ENCODE measurements at places on chromosomes 16 and 17. TPM values are rescaled to one million over a fixed set of nuclear protein-coding genes. Genes with fewer than 3 reads are reported as not detected.

The ERN1 gene
- total RNA-seq: 19.6 TPM

The HOXB8 gene
- 2.5 TPM for total RNA-seq

The HS3ST3A1 gene
- 4.1 TPM for total RNA-seq

The RHBDL3 gene
- 2.0 TPM for total RNA-seq

The FBXW10B gene
- not detected for total RNA-seq

The OR1F1 gene
- not detected for total RNA-seq

The CD300LG gene
- total RNA-seq: 1.2 TPM

DNA sequence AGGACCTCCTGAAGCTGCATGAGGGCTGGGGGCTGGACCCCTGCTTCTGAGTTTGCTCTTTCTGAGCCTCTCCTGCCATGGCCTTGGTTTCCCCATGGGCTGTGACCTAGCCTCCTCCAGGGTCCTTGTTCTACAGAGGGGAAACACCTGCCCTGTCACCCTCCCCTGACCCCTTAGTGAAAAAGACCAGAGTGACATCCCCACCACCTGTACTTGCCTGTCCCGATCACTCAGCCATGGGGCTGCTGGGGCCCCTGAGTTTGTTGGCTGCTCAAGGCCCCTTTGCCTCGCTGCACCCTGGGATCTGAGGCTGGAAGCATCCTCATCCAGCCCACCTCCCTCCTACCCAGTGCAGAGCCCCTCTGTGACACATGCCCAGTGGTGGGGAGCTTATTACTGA is 800 bp downstream of the NOD2 start:
- no peaks in the 10 kb centered on the region for H3K36me3 ChIP-seq
- peaks cover 10% of the 10 kb centered on the region for H3K4me1 ChIP-seq
- DNase-seq: no peak
- no peak overlapping the region for H3K4me3 ChIP-seq
- no peaks in the 10 kb centered on the region for H3K27me3 ChIP-seq

- H3K27ac ChIP-seq: no peak overlapping the region
- H3K4me1 ChIP-seq: peaks cover 24% of the 10 kb centered on the region
- no peak for DNase-seq
- H3K36me3 ChIP-seq: no peaks in the 10 kb centered on the region
- no peaks in the 10 kb centered on the region for H3K27me3 ChIP-seq
Measured at GRCh38 chr17:74754832-74755231, 6.4 kb downstream of the NHERF1 start.

GRCh38 chr17:58276423-58276822 is 4.3 kb downstream of the MPO start:
- no peak for DNase-seq
- no peaks in the 10 kb centered on the region for H3K4me1 ChIP-seq
- no peak overlapping the region for H3K27ac ChIP-seq

DNA sequence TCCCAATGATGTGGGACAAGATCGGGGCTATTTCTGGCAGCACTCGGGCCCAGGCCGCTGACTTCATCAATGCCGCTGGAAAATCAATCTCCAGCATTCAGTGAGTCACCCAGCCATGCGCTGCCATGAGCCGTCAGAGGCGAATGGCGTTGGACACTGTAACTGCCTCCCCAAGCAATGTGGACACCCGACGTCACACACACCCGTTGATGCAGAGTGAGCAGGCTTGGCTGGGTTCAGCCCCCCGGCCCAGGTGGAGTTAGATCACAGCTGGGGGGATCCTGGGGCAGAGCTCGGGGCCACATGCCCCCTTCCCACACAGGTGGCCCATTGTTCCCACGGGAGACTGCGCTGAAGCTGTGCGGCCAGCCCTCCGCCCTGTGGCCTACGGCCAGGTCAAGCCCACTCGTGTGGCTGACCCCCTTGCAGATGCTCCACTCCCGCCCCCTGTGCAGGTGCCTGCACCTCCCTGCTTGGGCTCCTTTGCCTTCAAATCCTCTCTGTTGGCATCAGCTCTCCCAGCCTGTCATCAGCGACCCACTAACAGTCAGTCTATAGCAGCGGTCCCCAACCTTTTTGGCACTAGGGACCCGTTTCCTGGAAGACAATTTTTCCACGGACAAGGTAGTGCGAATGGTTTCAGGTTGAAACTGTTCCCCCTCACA is 89.9 kb downstream of the TBC1D16 start:
- no peaks in the 10 kb centered on the region for H3K36me3 ChIP-seq
- no peak overlapping the region for H3K27ac ChIP-seq
- peak; percentile 22 for DNase-seq
- H3K4me1 ChIP-seq: peaks cover 9% of the 10 kb centered on the region
- H3K27me3 ChIP-seq: no peaks in the 10 kb centered on the region

GRCh38 chr17:9272501-9273200 is 251.3 kb downstream of the NTN1 start:
- H3K4me3 ChIP-seq: peak overlapping the region; percentile 3
- no peak for DNase-seq
- no peak overlapping the region for H3K27ac ChIP-seq

DNA sequence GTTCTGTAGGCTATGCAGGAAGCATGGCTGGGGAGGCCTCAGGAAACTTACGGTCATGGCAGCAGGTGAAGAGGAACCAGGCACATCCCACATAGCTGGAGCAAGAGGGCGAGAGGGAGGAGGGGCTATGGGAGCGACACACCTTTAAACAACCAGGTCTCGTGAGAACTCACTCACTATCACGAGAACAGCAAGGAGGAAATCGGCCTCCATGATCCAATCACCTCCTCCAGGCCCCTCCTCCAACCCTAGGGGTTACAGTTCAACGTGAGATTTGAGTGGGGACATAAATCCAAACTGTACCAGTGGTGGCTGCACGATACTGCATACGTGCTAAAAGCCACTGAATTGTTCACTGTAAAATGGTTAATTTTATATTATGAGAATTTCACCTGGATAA is 26.1 kb upstream of the ENPP7 start:
- no peak overlapping the region for H3K27ac ChIP-seq
- H3K27me3 ChIP-seq: no peaks in the 10 kb centered on the region
- DNase-seq: no peak
- no peaks in the 10 kb centered on the region for H3K36me3 ChIP-seq

DNA sequence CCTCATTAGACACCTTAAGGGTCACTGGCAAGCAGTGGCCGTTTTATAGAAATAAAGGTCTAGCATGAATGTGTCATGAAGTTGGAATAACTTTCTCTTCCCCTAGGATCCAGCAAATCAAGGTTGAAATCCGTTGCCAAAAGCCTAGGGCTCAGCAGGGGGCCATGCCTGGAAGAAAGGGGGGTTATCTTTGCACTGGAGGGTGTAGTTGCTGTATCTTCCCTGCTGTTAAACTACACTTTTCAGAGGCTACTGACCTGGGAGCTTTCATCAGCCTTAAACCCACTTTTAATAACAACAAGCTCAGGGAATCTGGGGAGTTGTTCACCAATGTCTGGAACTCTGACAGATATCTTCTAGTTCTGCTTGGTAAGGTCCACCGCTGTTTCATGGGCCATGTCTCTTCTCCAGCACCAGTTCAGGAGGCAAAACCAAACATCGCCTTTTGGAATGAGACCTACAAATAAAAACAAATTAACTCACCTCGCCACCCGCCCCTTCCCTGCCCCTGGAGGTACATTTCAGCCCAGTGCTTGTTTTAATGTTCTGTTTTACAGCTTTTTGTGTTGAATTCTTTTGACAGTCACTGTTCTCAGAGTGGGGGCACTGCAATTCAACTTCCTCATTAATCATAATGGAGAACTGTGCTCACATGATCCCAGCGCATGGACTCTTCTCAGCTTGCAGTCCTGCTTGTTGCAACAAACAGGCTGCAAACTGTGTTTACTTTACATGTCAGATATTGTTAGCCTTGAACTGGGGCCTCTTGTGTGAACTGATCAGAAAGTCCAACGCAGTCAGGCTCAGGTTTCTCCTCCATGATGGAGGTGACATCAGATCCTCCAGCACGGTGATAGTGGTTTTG is 508.7 kb downstream of the KCNJ2 start:
- no peaks in the 10 kb centered on the region for H3K36me3 ChIP-seq
- H3K4me1 ChIP-seq: no peaks in the 10 kb centered on the region
- DNase-seq: no peak
- H3K27ac ChIP-seq: no peak overlapping the region

DNA sequence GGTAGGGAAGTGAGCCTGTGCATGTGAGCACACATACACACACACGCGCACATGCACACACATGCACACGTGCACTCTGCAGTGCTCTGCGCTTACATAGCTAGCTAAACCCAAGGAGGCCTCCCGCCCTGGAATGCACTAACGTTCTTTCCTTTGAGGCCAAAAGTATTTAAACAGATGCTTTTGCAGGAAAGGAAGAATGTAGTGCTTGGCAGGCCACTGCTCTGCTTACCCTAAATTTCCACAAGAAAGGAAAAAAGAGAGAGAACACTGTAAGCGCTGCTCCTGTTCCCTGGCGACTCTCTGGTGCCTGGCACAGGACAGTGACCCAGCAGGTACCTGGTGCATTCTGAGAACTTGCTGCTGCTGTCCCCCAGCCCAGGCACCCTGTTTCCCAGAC is 31.3 kb upstream of the MRPS23 start:
- no peaks in the 10 kb centered on the region for H3K36me3 ChIP-seq
- H3K4me1 ChIP-seq: peaks cover 14% of the 10 kb centered on the region
- H3K27ac ChIP-seq: peak overlapping the region; percentile 37
- H3K27me3 ChIP-seq: no peaks in the 10 kb centered on the region

- no peaks in the 10 kb centered on the region for H3K27me3 ChIP-seq
- no peaks in the 10 kb centered on the region for H3K4me1 ChIP-seq
- no peak overlapping the region for H3K4me3 ChIP-seq
Measured at GRCh38 chr16:68524069-68524820, 14.8 kb upstream of the ZFP90 start.

Measured in ovary (tissue), 10 donors.